ENCODE measurements at places on chromosomes 13 and 19.

DNA sequence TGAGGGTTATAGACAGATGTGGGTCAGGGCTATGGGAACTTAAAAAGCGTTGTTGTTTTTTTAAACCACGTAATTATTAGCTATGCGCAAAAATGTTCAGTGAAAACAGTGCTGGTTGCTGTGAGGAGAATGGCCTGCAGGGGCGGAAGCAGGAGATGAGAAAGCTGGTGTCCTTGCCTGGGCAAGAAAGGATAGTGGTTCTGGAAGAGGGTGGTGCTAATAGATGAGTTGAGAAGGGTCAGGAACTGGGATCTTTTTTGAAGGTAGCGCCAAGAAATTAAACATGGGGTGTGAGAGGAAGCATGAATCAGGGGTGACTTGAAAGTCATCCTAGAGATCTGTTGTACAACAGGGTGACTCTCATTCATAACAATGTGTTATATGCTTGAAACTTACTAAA lies 4.8 kb upstream of the SMG9 start:
- DNase-seq: peak; percentile 73

GRCh38 chr13:113430378-113431110 lies 22.7 kb downstream of the ADPRHL1 start:
- no peak for DNase-seq

DNA sequence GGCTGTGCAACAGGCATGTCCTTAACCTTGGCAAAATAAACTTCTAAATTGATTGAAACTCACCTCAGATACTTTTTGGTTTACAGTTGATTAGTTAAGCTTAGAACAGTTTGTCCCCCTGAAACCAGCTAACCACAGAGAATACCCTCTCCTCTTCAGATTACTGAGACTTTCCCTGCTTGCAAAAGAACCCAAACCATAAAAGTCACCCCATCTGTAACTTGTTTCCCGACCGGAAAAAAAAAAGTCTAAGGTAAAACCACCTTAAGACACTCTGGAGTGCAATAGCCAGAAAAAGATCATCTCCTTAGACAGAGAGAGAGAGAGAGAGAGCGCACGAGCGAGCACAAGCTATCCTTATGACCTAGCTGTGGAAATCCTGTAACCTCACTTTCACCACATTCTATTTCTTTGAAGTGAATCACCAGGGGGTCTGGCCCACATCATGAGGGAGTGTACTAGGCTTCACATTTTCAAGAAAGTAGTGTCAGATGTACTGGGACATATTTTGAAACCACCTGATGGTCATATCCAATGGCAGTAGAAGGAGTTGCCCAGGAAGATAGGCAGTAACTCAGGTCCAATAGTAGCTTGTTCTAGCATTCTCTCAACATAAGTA lies 11.1 kb upstream of the GTF2F2 start:
- DNase-seq: peak; percentile 16

GRCh38 chr13:40562975-40563349 lies 103.5 kb downstream of the FOXO1 start:
- DNase-seq: no peak

GRCh38 chr13:83761631-83762030 lies 120.6 kb downstream of the SLITRK1 start:
- no peak for DNase-seq

All from GM03348 (cell line).